Calu3 (cell line): ENCODE measurements at places on chromosomes 4 and X. TPM values are rescaled to one million over a fixed set of nuclear protein-coding genes. Genes with fewer than 3 reads are reported as not detected.

The FGF13 gene
- total RNA-seq, result not detected in 2 replicates

DNA sequence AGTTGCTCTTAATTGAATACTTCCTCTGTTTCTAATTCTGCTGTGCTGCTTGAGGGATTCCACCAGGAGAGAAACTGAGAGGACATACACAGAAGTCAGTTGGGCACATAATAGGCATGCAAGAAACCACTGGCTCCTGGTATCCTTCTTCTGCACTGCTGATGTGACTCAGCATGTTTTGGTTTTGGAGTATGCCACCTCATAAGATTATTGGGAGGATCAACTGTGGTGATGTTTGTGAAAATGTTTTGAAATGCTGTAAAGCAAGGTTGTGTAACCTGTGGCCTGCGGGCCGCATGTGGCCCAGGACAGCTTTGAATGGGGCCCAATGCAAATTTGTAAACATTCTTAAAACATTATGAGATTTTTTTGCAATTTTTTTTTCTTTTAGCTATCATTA lies 119.6 kb downstream of the GATB start:
- H3K4me3 ChIP-seq, result no peak overlapping the region
- no peak overlapping the region for H3K27ac ChIP-seq
- H3K36me3 ChIP-seq, result peaks cover 5% of the 10 kb centered on the region

DNA sequence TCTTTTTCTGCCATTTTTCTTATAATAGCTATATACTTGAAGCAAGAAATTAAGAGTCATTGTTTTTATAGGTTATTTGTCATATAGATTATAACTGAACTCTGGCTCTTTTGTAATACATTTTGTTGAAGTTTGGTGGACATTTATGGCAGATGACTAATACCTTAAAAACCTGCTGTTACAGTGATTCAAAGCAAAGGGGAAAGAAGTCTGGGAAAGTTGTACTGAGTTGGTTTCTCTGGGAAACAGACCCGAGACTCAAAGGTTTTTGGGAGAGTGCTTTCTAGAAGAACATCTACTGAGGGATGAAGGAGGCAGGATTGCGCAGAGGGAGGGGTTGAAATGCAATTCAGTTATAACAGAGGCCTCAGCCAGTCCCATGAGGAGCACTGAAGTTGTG lies 35.9 kb downstream of the NAP1L5 start:
- peaks cover 44% of the 10 kb centered on the region for H3K4me1 ChIP-seq
- no peaks in the 10 kb centered on the region for H3K27me3 ChIP-seq
- no peak for DNase-seq
- no peak overlapping the region for H3K4me3 ChIP-seq
- H3K36me3 ChIP-seq, result no peaks in the 10 kb centered on the region

- H3K4me1 ChIP-seq, result peaks cover 1% of the 10 kb centered on the region
- H3K27me3 ChIP-seq, result no peaks in the 10 kb centered on the region
- DNase-seq, result no peak
- no peak overlapping the region for H3K4me3 ChIP-seq
- no peak overlapping the region for H3K27ac ChIP-seq
Measured at GRCh38 chr4:156442912-156443311, 489.2 kb upstream of the CTSO start.

DNA sequence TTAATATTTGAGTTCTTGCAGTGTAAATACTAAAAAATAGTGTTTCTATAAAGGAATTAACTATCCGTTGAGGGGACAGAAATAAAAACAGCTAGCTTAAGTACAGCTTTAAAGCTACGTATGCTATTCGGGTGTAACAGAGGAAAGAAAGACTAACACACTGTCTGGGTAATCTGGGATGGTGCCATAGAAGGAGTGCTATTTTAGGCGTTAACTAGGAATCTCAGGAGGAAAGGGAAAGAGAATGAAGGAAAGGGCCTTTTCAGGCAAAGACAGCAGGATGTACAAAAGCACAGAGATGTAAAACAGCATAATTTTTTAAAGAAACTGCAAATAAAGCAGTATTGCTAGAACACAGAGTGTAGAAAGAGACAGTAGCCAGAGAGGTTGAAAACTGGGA lies 161.8 kb downstream of the RAP1GDS1 start:
- H3K4me3 ChIP-seq, result no peak overlapping the region
- no peaks in the 10 kb centered on the region for H3K27me3 ChIP-seq
- no peaks in the 10 kb centered on the region for H3K4me1 ChIP-seq
- peaks cover 6% of the 10 kb centered on the region for H3K36me3 ChIP-seq
- DNase-seq, result no peak
- H3K27ac ChIP-seq, result no peak overlapping the region

GRCh38 chrX:137988470-137988869 lies 422.5 kb downstream of the ZIC3 start:
- H3K36me3 ChIP-seq, result no peaks in the 10 kb centered on the region
- H3K27me3 ChIP-seq, result no peaks in the 10 kb centered on the region
- no peaks in the 10 kb centered on the region for H3K4me1 ChIP-seq
- no peak overlapping the region for H3K4me3 ChIP-seq

The LAMTOR3 gene
- 19.2 and 21.5 TPM in 2 replicates for total RNA-seq

The QRFPR gene
- total RNA-seq, result 1.0 TPM in 1 of 2 replicates, not detected in the other

- peak overlapping the region; percentile 95 for H3K27ac ChIP-seq
- H3K36me3 ChIP-seq, result peaks cover 12% of the 10 kb centered on the region
- H3K4me1 ChIP-seq, result peaks cover 75% of the 10 kb centered on the region
- peak overlapping the region; percentile 47 for H3K4me3 ChIP-seq
- DNase-seq, result no peak
Measured at GRCh38 chrX:46319750-46320149, 225.5 kb downstream of the ZNF674 start.

The ZFYVE28 gene
- 1.2 and 2.4 TPM in 2 replicates for total RNA-seq

The RP2 gene
- total RNA-seq, result 25.5 and 28.6 TPM in 2 replicates
